ENCODE measurements at places on chromosomes 5 and 9. TPM values are rescaled to one million over a fixed set of nuclear protein-coding genes. Genes with fewer than 3 reads are reported as not detected.

ADGRD2 gene
- 0.03 TPM for total RNA-seq

CCDC192 gene
- not detected for total RNA-seq

CDC25C gene
- total RNA-seq: 8.8 TPM

CATSPER3 gene
- 0.15 TPM for total RNA-seq

PCDHA1 gene
- total RNA-seq: 0.14 TPM

DMRT2 gene
- not detected for total RNA-seq

TAF11L10 gene
- total RNA-seq: not detected

CMYA5 gene
- 0.06 TPM for total RNA-seq

CCDC171 gene
- total RNA-seq: 0.31 TPM

FCN2 gene
- total RNA-seq: not detected

AGXT2 gene
- total RNA-seq: not detected

PRUNE2 gene
- total RNA-seq: not detected

IGIP gene
- 0.86 TPM for total RNA-seq

CARTPT gene
- not detected for total RNA-seq

ITK gene
- total RNA-seq: 0.08 TPM

SSBP2 gene
- total RNA-seq: 14.9 TPM

PAX5 gene
- 0.09 TPM for total RNA-seq

RNF180 gene
- total RNA-seq: 0.38 TPM

ADAMTS19 gene
- total RNA-seq: not detected

EXOC3 gene
- 30.1 TPM for total RNA-seq

GFI1B gene
- 0.09 TPM for total RNA-seq

SMIM33 gene
- not detected for total RNA-seq

CER1 gene
- not detected for total RNA-seq

KLF4 gene
- total RNA-seq: 35.1 TPM

SLC25A2 gene
- not detected for total RNA-seq

ADAM19 gene
- 10.6 TPM for total RNA-seq

Measured in A549 treated with AZD2906 at 1 μM for 4 hours (cell line).